Activated CD8-positive, alpha-beta memory T cell treated with anti-CD3 and anti-CD28 coated beads for 4 hours (primary cell): ENCODE measurements at places on chromosomes 11 and 22.

- DNase-seq = no peak
Observed at GRCh38 chr11:115207166-115207591, 297.0 kb downstream of the CADM1 start.

- DNase-seq = no peak
Observed at GRCh38 chr11:117273550-117274289, 17.4 kb upstream of the BACE1-AS start.

- DNase-seq = no peak
Observed at GRCh38 chr11:74269161-74269811, 42.2 kb downstream of the P4HA3 start.

- DNase-seq = no peak
Observed at GRCh38 chr22:37640591-37641560, 1.4 kb downstream of the SH3BP1 start.

GRCh38 chr11:116910378-116910777, 73.0 kb upstream of the APOA1 start:
- no peak for DNase-seq

- DNase-seq = no peak
Observed at GRCh38 chr11:93570759-93571413, 27.7 kb upstream of the SMCO4 start.
